Aortic smooth muscle cell (primary cell): ENCODE measurements at places on chromosomes 7 and 10. TPM values are rescaled to one million over a fixed set of nuclear protein-coding genes. Genes with fewer than 3 reads are reported as not detected.

The WNT16 gene
- total RNA-seq = under 0.01 and 0.06 TPM in 2 replicates

The PCLO gene
- total RNA-seq = under 0.01 TPM in 2 replicates

The PARG gene
- total RNA-seq = 39.4 and 39.9 TPM in 2 replicates

The GNG11 gene
- 62.2 and 93.0 TPM in 2 replicates for total RNA-seq

The HPSE2 gene
- not detected in 2 replicates for total RNA-seq

The STYXL1 gene
- total RNA-seq = 37.4 and 44.9 TPM in 2 replicates

The ADAM12 gene
- 13.6 and 13.7 TPM in 2 replicates for total RNA-seq

The CALHM1 gene
- not detected in 2 replicates for total RNA-seq

The IFIT1 gene
- total RNA-seq = 6.1 and 12.7 TPM in 2 replicates

The MARCHF5 gene
- 9.6 and 14.2 TPM in 2 replicates for total RNA-seq

The NKX2-3 gene
- not detected in 2 replicates for total RNA-seq

The CCSER2 gene
- total RNA-seq = 18.4 and 65.9 TPM in 2 replicates

The LIMK1 gene
- 21.0 and 24.0 TPM in 2 replicates for total RNA-seq

The C10orf67 gene
- not detected in 2 replicates for total RNA-seq

The FFAR4 gene
- not detected in 2 replicates for total RNA-seq

The LIPM gene
- total RNA-seq = 0.13 TPM in 1 of 2 replicates, not detected in the other

The DNAJB12 gene
- total RNA-seq = 19.7 and 24.8 TPM in 2 replicates

The MNX1 gene
- not detected in 2 replicates for total RNA-seq

The OR9A2 gene
- not detected in 2 replicates for total RNA-seq

The GRID2IP gene
- total RNA-seq = not detected in 2 replicates

The PGAM2 gene
- total RNA-seq = 0.26 and 1.2 TPM in 2 replicates

The MSMB gene
- not detected in 2 replicates for total RNA-seq

The TFEC gene
- 0.13 and 0.19 TPM in 2 replicates for total RNA-seq
